ENCODE measurements at places on chromosomes 5 and 9. TPM values are rescaled to one million over a fixed set of nuclear protein-coding genes. Genes with fewer than 3 reads are reported as not detected.

Gene WDR38
- not detected for polyA plus RNA-seq

Gene NOXA1
- 38.0 TPM for polyA plus RNA-seq

Gene SUSD3
- 3.8 TPM for polyA plus RNA-seq

Gene AQP3
- 173 TPM for polyA plus RNA-seq

Gene FCN2
- polyA plus RNA-seq = not detected

Gene OXCT1
- 29.8 TPM for polyA plus RNA-seq

DNA sequence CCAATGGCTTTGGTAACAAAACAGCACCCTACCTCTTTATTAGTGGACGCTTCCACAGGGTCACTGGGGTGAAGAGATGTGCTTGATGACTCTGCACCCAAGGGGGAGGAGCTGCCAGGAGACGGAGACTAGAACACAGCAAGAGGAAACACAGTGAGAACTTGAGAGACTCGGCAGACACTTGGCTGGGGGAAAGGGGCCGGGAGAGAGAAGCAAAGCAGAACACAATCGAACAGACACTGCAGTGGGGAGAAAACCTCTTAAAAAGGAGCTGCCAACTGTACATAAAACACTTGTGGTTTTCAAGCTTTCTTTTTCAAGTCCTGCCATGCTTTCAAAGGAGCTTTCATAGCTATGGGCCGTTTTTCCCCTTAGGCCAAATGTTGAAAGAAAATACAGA, 151.0 kb downstream of the ENTREP1 start:
- peaks cover 2% of the 10 kb centered on the region for H3K27me3 ChIP-seq
- no peaks in the 10 kb centered on the region for H3K4me1 ChIP-seq
- no peaks in the 10 kb centered on the region for H3K36me3 ChIP-seq
- peak; percentile 11 for DNase-seq
- no peak overlapping the region for H3K4me3 ChIP-seq
- no peak overlapping the region for H3K27ac ChIP-seq

GRCh38 chr5:62662521-62662920, 83.9 kb downstream of the LRRC70 start:
- no peaks in the 10 kb centered on the region for H3K4me1 ChIP-seq
- no peak overlapping the region for H3K4me3 ChIP-seq
- DNase-seq = no peak

GRCh38 chr9:36086442-36086841, 49.7 kb downstream of the RECK start:
- H3K27me3 ChIP-seq = no peaks in the 10 kb centered on the region
- no peak for DNase-seq
- H3K4me3 ChIP-seq = no peak overlapping the region
- no peaks in the 10 kb centered on the region for H3K36me3 ChIP-seq

- no peaks in the 10 kb centered on the region for H3K36me3 ChIP-seq
- no peak for DNase-seq
- no peaks in the 10 kb centered on the region for H3K27me3 ChIP-seq
These were observed 115.2 kb downstream of the LHFPL2 start for GRCh38 chr5:78533356-78533755.

GRCh38 chr9:34102796-34103195, 23.7 kb downstream of the DCAF12 start:
- no peak overlapping the region for H3K4me3 ChIP-seq
- H3K27me3 ChIP-seq = no peaks in the 10 kb centered on the region
- no peak overlapping the region for H3K27ac ChIP-seq
- H3K36me3 ChIP-seq = peaks cover 74% of the 10 kb centered on the region
- H3K4me1 ChIP-seq = no peaks in the 10 kb centered on the region

GRCh38 chr9:122212473-122213004, 16.2 kb downstream of the LHX6 start:
- no peak for DNase-seq
- H3K27me3 ChIP-seq = peaks cover 4% of the 10 kb centered on the region
- H3K27ac ChIP-seq = no peak overlapping the region
- H3K4me3 ChIP-seq = no peak overlapping the region
- H3K4me1 ChIP-seq = peaks cover 7% of the 10 kb centered on the region

DNA sequence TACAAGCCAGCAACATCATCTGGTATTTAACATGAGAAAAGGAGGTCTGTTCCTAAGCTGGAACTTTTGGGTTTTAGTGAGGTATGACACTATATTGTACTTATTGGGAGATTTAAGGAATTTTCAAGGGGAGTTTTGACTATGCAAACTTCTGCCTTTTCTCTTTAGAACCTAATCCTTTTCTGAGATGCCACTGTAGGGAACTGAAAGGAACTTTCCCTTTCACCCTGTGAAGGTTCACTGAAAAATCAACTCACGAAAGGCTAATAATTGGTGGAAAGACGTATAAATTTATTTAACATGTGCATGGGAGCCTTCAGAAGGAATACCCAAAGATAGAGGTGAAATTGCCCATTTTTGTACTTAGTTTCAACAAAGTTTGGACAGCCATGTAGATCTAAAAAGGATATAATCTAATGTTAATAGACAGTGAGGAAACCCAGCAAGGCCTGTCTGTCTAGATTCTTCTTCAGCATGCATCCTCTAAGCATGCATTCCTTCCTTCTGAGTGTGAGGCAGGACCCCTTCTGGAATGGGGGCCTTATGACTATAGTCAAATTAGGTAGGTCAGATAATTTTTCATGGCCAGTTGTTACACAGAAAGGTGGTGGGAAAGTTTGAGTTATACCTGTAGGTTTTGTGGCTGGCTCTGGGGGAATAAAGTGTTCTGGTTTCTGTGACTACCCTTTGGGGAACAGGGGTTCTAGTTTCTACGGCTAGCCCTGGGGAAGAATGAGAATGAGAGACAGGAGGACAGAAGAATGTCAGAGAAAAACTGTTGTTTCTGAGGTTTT, 200.3 kb downstream of the C9orf152 start:
- H3K4me3 ChIP-seq = no peak overlapping the region
- H3K27me3 ChIP-seq = no peaks in the 10 kb centered on the region
- H3K4me1 ChIP-seq = no peaks in the 10 kb centered on the region
- no peak overlapping the region for H3K27ac ChIP-seq

DNA sequence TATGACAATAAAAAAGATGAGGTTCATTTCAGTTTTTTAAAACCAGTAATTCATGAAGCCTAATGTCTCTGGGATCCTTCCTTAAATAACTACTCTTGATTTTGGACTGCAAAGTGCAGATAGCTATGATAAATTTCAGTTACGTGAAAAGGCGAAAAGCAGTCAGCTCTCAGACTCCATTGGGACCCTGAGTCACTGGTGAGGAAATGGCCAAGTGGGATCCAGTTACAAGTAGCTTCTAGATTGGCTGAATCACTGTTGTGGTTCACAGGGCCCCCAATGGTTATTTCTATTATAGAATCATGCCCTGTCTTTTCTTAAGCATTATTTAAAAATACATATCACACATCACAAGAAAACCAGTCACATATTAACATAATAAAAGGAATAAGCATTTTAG, 31.1 kb upstream of the PPP3R2 start:
- H3K4me1 ChIP-seq = no peaks in the 10 kb centered on the region
- no peak for DNase-seq
- no peak overlapping the region for H3K27ac ChIP-seq
- no peak overlapping the region for H3K4me3 ChIP-seq

GRCh38 chr5:16135506-16135905, 44.1 kb downstream of the MARCHF11 start:
- H3K36me3 ChIP-seq = no peaks in the 10 kb centered on the region
- no peak for DNase-seq
- H3K4me3 ChIP-seq = no peak overlapping the region
- no peaks in the 10 kb centered on the region for H3K27me3 ChIP-seq

DNA sequence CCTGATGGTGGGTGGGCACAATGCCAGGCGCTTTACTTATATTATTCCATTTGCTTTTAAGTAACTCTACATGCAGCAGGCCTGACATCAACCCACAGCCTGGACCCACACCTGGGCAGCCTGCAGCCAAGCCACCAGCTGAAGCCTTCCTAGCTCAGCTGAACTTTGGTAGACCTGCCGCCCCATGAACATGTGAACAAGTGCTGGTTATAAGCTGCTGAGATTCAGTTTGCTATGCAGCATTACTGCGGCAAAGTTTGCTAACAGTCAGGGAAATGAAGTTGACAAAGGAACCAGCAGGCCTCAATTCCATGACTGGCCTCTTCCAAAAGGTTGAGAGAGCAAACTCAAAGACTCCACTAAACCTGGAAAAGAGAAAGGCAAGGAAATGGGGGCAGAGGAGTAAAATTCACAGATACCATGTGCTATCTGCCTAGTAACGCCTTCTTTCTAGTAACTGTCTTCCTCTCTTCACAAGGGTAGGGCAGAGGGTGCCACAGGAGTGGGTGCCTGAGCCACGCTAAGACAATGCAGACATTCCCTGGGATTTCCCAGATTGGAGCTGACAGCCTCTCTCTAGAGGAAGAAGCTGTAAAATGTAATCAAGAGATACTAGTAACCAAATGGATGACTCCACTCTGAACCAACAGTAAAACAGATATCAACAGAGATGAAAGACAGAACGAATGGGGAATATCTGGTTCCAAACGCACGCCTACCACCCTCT, 2.9 kb downstream of the BOD1 start:
- no peak overlapping the region for H3K27ac ChIP-seq
- peaks cover 6% of the 10 kb centered on the region for H3K36me3 ChIP-seq

- no peak for DNase-seq
- H3K4me3 ChIP-seq = no peak overlapping the region
- H3K4me1 ChIP-seq = no peaks in the 10 kb centered on the region
- H3K27ac ChIP-seq = no peak overlapping the region
These were observed 258.3 kb upstream of the NR4A3 start for GRCh38 chr9:99563364-99563763.

- H3K27me3 ChIP-seq = no peaks in the 10 kb centered on the region
- H3K27ac ChIP-seq = no peak overlapping the region
- H3K4me1 ChIP-seq = no peaks in the 10 kb centered on the region
- H3K4me3 ChIP-seq = no peak overlapping the region
- DNase-seq = no peak
These were observed 9.6 kb downstream of the RNF20 start for GRCh38 chr9:101543098-101543735.

DNA sequence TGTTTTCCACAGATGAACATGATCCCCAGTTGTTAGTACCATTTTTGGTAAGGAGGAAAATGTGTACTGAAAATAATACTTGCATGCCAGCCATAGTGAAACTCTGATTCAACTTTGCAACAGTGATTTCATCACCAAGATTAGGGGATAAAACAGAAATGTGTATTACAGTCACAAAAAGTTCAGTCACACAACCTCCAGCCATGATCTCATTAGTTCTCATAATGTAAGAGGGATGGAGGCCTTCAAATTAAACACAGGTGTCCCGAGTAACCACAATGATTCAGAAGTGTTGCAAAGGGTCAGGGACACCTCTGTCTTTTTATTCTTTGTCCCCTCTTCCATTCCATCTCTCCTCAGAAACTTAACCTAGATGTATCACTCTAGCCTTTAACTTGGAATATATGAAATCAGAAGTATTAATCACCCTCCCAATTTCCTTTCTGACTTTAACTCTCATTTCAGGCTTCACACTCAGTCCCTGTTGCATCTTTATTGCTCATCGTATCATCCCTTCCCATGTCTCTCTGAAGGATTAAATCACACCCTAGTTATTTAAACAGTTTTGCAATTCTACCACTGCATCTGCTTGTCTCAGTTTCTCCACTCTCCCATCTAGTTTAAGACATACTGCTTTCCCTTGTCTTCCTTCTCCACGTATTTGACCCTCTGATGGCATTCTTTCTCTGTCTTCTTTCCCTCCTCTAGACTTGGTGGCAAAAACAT, 291.2 kb downstream of the ADAMTS6 start:
- H3K4me3 ChIP-seq = no peak overlapping the region
- H3K36me3 ChIP-seq = no peaks in the 10 kb centered on the region
- no peak overlapping the region for H3K27ac ChIP-seq
- H3K27me3 ChIP-seq = no peaks in the 10 kb centered on the region
- no peaks in the 10 kb centered on the region for H3K4me1 ChIP-seq

DNA sequence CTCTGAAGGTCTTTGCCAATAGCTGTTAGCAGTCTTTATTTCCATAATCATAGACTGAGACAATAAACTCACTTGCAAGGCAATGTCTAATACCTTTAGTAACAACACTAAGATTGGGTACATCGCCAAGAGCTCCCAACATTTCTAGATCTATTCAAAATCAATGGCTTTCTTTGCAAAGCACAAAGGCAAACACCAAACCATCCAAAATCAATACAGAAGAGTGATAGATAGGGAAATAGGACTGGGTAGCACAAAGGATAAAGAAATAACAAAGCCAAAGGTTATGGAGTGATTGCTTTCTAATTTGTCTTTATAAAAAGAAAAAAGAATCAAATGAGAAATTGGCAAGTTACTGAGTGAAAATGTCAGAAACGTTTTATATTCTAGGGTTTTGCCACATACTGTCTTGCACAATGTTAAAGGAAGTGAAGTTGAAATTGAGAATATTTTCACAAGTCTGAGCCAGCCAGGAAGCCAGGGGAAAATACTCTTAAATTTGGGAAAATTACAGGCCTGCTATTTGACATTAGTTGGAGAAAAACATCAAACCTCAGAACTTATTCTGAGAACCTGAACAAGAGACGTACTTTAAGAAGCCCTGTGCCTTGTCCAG, 53.3 kb upstream of the LHFPL2 start:
- no peaks in the 10 kb centered on the region for H3K27me3 ChIP-seq
- H3K27ac ChIP-seq = no peak overlapping the region
- DNase-seq = no peak
- H3K4me1 ChIP-seq = no peaks in the 10 kb centered on the region
- H3K36me3 ChIP-seq = no peaks in the 10 kb centered on the region
- H3K4me3 ChIP-seq = no peak overlapping the region

GRCh38 chr9:121213136-121213806, 11.6 kb upstream of the RAB14 start:
- H3K27ac ChIP-seq = no peak overlapping the region
- H3K36me3 ChIP-seq = no peaks in the 10 kb centered on the region
- H3K4me1 ChIP-seq = no peaks in the 10 kb centered on the region

DNA sequence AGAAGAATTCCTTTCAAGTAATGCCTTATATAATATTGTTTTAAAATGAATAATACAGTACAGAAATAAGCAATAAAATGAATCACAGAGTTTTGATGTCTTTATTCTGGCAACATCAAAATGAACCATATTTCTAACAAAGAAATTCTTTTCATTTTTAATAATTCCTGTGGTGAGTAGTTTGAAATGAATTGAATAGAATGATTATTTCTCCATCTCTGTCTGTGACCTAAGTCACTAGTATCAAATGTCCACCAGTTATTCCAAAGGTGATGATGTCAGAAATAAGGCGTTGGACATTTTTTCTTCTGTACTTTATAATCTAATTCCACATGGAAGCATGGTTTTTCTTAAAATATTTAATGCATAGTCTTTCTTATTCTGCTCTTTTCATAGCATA, 106.2 kb downstream of the ADAMTSL1 start:
- no peak overlapping the region for H3K27ac ChIP-seq
- no peak for DNase-seq
- H3K4me1 ChIP-seq = no peaks in the 10 kb centered on the region
- no peaks in the 10 kb centered on the region for H3K27me3 ChIP-seq
- no peaks in the 10 kb centered on the region for H3K36me3 ChIP-seq

GRCh38 chr9:92440751-92441046, 16.4 kb upstream of the OMD start:
- no peak overlapping the region for H3K4me3 ChIP-seq
- H3K27me3 ChIP-seq = no peaks in the 10 kb centered on the region
- H3K36me3 ChIP-seq = no peaks in the 10 kb centered on the region
- DNase-seq = no peak
- no peaks in the 10 kb centered on the region for H3K4me1 ChIP-seq

- no peak for DNase-seq
- H3K27me3 ChIP-seq = peaks cover 6% of the 10 kb centered on the region
- H3K4me3 ChIP-seq = no peak overlapping the region
- H3K36me3 ChIP-seq = no peaks in the 10 kb centered on the region
These were observed 1.7 kb downstream of the MSX2 start for GRCh38 chr5:174725991-174726601.

- H3K4me3 ChIP-seq = no peak overlapping the region
- H3K4me1 ChIP-seq = no peaks in the 10 kb centered on the region
- DNase-seq = no peak
- no peaks in the 10 kb centered on the region for H3K27me3 ChIP-seq
- H3K27ac ChIP-seq = no peak overlapping the region
- H3K36me3 ChIP-seq = no peaks in the 10 kb centered on the region
These were observed 421.0 kb downstream of the GADD45G start for GRCh38 chr9:90025816-90026215.

Data from small intestine (tissue), 16 donors.